NCI-H187 treated with DMSO at 0.1 percent for 48 hours (cell line): ENCODE measurements at places on chromosomes 7 and 10.

DNA sequence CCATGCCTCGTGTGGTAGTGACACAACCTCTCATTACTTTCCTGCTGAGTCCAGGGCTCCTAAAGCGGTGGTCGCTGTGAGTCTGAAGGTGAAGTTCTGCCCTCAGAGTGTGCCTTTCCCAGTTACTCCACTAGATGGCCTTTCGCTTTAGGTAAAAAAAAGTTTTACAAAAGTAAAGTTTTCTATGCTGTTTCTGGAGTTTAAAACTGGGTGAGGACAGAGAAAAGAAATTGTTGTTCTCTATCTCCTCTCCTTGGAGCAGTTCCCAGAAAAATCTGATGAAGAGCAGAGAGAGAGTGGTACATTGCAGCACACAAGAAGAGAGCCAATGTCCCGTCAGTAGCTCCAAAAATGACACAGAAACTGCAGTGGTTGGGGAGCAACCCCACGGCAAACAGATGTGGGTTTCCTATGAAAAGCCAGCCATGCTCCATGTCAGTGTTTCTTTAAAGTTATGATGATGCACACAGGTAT lies 257.1 kb downstream of the GLI3 start:
- DNase-seq, result no peak

DNA sequence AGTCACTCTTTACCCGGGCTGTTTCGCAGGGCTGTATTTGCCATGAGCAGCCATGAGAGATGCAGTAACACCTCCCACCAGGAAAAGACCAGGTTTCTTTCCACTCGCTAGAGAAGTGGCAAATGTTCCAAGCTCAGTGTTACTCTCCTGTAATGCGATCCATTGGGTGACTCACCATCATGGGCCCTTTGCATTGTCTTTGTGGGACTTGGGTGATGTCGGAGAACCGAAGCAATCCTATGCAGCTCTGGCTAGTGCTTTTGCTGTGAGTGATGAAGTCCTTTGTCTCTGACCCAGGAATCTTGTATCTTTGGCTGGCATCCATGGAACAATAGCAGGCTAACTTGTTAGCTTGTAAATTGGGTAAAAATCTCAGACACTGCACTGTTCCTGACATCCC lies 40.0 kb downstream of the GHRHR start:
- DNase-seq, result no peak

DNA sequence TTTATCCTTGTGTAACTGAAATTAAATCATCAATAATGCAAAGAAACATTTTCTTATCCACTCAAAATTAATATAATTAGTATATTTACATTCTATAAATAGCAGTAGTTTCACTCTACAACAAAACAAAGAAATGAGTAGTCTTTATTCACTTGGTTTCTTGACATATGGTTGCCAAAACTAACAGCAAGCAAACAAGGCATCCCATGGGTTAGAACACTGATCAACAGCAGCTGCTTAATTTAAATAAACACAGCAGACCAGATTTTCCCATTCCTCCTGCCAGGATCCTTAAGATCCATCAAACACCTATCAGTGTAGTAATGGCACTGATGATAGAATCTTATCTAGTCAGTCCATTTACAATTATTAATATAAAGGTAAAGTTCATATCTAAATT lies 22.1 kb downstream of the NCAPG2 start:
- DNase-seq, result no peak

DNA sequence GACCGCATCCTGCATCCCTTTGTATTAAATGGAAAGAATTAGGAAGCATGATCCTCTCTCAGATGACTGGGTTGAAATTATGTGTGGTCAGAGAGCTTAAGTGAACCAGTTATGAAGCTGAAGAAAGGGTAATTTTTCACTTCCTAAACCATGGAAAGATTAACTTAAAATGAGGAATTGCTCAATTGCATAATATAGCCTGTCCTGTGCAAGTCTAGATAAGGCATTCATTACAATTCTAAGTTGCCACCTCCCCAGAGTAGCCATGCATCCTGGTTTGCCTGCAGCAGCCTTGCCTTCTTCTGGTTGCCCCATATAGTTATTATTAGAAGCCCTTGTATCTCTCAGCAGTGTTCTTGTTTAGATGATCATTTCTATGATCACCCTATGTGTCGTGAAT lies 45.3 kb downstream of the STARD3NL start:
- DNase-seq, result no peak

DNA sequence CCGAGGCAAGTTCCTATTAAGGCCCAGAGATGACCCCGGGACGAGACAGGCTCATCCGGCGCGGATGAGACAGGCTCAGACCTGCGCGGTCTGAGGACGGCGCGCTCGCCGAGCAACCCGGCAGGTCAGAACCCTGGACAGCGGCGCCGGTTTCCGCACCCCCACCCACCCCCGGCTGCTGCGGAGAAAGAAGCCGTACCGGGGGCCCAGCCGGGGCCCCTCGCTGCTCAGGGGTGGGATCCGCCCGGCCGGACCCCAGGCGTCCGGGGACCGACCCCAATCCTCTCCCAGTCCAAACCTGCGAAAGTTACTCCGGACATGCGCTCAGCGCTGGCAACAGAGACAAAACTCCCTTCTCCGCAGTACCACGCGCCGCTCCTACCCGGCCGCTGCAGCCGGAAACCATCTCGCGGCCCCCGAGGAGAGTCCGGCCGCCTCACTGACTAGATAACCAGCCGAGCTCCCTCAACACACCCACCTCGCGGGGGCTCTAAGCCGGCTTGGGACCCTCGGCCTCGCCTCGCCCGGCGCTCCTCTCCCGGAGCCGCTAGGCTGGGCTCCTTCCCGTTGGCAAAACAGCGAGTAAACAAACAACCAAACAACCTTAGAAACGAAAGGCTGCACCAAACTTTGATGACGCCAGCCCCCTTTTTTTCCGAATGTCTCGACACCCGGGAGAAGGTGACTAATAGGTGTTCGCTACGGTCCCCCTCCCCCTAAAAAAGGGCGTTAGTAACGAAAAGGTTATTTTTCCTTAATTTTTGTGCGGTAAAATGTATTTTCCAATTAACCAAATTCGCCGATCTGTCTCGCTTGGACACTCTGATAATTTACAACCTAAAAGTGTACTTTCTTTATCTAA lies 2.3 kb upstream of the DRGX start:
- no peak for DNase-seq

DNA sequence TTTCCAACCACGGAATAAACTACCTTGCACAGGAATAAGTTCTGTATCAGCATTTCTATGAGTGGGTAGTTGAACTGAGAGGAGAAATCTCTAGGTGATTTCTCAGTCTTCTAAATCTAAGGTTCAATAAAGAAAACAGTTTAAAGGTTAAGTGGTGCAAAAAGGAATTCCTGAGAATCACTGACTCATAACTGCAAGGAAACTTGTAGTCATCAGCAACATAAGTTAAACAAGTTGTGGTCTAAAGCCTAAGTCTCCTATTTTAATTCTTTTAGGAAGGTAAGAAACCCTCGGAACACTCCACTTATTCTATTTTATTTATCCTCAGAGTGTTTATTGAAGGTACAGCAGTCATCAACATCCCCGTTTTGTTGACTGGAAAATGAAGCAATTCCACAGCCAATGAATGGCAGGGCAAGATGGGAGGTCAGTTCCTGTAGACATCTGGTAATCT lies 92.4 kb upstream of the PIK3CG start:
- no peak for DNase-seq

GRCh38 chr7:107592361-107593024 lies 12.4 kb downstream of the BCAP29 start:
- DNase-seq, result no peak

DNA sequence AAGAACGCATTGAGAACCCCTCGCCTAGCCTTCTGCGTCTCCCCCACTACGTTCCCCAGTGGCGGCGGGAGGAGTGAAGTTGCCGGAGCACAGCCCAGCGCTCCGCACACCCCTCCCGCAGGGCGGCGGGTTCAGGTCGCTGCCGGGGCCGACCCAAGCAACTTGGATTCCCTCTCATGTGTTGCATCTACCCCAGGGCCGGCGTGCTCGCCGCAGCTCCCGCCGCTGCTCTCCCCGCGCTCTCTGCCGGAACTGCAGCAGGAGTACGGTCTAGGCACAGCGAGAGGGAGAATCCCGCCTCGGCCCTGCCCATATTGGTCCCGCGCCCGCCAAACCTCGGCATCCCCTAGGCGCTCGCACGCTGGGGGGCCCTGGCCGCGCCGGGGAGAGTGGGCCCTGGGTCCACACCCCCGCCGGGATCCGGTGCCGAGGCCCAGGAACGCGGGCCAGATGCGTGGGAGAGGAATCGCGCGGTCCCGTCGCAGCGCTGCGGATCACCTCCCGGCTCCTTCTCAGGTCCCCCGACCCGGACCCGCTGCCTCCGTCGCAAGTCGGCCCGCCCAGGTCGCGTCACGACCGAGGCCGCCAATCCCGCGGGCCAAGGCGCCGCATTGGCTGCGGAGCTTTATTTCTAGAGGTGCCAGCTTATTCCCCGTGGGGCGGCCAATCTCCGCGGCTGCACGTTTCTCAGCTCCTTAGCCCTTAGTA lies 648 bp upstream of the TMEM243 start:
- DNase-seq, result no peak

GRCh38 chr10:33381451-33382215 lies 47.2 kb upstream of the NRP1 start:
- no peak for DNase-seq

GRCh38 chr10:21858455-21858854 lies 145.1 kb downstream of the DNAJC1 start:
- DNase-seq, result no peak

DNA sequence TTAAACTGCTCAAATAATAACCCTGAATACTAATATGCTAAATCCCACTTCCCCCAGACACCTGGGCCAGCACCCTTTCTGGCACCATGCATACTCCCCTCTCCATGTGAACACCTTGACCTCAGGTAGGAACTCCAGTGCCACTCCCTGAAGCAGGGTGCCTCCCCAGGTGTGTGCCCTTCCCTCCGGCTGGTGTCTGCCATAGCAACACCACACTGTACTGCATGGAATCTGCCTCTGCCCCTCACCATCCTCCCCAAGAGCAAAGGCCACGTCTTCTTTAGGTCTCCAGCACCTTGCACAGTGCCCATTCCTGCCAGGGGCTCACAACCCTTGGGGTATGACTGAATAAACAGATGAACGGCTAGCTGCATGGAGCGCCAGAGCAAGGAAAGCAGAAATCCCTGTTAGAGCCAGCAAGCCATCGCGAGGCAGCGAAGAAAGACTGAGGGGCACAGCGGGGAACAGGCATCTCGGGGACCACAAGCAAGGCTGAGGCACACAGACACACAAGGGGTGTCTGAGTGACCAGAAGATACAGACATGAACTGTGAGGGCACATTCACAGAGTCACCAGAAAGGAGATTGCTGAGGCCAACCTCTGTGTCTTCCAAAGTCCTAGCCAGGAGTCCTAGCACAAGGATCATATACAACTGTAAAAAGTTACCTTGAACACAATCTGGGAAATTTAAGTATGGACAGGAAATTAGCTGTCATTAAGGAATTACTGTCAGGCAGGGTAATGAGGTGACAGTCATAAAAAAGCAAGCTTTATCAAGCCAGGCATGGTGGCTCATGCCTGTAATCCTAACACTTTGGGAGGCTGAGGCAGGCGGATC lies 25.7 kb downstream of the COBL start:
- DNase-seq, result no peak

- no peak for DNase-seq
Observed at GRCh38 chr10:112045938-112046337, 137.6 kb downstream of the GPAM start.

DNA sequence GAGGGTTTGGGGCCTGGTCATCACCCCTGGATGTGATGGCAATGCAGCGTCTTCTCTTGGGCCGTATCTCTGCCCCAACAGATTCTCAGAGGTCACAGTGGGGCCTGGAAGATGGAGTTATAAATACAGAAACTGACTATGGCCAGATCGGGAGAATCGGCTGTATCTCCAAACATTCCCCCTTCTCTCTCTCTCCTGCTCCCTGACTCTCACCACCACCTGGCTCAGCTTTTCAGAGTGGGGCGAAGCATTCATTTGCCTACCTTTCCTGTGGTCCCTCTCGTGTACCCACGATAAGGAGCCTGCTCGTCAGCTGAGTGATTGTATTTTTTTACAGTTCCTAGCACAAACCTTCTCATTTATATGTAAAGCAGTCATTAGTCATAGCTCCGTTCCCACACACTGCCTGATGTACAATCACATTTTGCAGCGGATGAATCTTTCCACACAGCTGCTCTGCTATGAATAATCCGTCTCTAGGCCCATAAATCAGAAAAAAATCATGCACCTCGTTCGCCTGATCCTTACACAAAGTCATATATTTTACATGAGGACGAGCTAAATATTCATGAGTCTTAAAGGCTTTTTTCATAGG lies 23.2 kb upstream of the BTRC start:
- DNase-seq, result no peak

- DNase-seq, result no peak
Observed at GRCh38 chr7:37942934-37943610, 22.6 kb downstream of the EPDR1 start.

DNA sequence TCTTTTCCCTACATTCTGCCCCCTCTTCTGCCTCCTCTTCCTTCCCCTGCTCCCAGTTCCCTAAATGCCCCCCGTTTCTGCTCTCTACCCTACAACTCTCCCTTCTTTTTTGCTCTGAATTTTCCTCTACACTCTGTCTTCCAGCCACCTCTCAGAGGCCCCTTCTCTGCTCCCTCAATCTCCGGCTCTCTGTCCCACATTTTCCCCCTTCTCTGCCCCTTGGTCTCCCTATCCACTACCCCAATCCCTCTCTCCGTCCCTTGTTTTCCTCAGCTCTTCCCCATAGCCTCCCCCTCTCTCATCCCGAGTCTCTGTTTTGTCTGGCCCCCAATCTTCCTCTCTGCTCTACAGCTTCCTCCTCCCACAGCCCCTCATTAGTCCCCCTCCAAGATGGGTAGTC lies 3.3 kb downstream of the ALOX5 start:
- no peak for DNase-seq

DNA sequence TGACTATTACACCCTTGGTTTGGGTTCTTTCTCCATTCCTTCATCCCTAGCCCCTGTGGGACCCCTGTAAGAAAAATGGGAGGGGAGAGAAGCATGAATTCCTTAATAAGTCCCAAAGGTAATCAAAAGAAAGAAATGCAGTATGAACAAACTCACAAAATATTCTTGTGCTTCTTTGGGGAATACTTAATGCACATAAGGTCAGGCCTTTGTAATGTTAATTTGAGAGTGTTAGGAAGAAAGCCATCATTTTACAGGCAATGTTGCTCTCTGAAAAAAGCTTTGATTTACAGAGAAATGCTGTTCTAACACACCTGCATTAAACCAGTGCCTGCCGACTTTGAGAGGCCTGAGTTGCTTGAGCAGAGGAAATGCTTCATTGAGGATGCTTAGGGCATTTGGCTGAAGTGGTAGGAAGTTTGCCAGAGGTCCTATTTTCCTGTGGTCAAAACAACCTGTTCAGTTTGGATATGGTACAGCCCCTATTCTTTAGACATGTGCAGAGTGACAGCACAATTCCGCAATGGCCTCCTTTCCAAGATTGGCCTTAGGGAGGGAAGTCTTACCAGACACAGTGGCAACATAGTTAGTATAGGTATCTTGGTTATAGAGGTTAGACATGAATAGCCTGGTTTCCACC lies 643.4 kb downstream of the AUTS2 start:
- DNase-seq, result no peak

DNA sequence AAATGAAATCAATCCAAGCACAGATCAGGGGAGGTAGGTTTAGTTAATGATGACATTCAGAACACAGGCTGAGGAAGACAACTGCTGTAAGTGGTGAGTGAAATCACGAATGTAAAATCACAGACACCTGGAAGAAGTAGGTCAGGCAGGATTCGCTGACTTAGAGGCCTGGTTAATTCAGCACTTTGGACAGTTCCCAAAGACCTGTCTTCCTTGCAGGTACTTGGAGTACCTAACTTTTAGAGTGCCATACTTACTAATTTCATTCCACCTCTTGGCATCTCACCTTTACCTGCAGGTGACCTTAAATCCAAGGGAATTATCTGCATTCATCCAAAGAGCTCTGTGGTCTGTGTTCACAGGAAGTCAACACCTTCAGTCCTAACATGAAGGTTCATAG lies 822.3 kb downstream of the PHTF2 start:
- no peak for DNase-seq
